ENCODE measurements at places on chromosomes 2 and 18.

DNA sequence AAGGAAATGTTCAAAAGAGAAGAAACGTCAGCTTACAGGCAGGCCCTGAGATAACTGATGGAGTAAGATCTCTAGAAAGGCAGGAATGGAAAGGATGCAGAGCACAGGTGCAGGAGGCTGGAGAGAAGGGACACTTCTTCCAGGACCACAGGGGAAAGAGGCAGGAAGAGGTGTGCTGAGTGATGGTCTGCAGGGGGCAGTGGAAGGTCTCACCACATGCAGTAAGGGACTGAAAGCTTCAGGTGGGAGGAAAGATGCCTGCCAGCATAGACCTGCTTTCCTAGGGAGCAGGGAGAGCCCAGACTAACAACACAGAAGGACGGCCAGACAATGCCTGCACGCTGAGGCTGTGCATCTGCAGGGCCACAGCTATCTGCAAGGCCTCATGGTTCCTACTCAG lies 156.8 kb downstream of the L3MBTL4 start:
- no peak for DNase-seq

DNA sequence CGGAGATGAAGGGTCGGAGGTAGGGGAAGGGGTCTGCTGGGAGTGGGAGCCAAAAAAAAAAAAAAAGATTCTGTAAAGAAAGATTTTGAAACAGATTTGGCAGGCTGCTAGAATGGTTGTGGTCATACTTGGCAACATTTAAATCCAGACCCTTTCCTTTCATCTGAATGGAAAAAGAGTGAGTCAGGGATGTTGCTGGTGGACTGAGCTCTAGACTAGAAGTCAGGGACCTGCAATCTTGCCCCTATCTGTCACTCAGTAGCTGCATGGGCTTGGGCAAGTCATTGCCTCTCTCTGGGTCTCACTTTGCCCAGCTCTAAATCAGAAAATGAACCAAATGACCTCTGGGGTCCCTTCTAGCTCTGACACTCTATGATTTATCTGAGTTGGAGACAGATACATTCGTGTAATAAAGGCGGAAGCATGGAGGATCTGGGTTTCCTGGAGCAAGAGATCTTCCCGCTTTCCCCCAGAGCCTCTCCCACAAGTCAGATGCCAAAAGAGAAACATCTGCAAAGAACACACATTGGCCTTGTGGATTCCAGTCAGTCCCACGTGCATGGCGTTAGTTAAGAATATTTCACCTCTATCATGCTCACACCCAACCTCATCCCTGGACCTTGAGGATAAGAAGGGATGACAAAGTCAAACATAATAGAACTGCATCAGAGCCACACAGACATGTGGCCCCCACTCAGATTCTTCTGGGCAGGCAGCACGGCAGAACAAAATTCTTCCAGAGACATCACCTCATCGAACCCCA lies 58.5 kb downstream of the ADD2 start:
- no peak for DNase-seq

- no peak for DNase-seq
Measured at GRCh38 chr2:56648802-56649201, 465.0 kb downstream of the CCDC85A start.

GRCh38 chr18:29080946-29081345 lies 904.0 kb upstream of the CDH2 start:
- DNase-seq = no peak

DNA sequence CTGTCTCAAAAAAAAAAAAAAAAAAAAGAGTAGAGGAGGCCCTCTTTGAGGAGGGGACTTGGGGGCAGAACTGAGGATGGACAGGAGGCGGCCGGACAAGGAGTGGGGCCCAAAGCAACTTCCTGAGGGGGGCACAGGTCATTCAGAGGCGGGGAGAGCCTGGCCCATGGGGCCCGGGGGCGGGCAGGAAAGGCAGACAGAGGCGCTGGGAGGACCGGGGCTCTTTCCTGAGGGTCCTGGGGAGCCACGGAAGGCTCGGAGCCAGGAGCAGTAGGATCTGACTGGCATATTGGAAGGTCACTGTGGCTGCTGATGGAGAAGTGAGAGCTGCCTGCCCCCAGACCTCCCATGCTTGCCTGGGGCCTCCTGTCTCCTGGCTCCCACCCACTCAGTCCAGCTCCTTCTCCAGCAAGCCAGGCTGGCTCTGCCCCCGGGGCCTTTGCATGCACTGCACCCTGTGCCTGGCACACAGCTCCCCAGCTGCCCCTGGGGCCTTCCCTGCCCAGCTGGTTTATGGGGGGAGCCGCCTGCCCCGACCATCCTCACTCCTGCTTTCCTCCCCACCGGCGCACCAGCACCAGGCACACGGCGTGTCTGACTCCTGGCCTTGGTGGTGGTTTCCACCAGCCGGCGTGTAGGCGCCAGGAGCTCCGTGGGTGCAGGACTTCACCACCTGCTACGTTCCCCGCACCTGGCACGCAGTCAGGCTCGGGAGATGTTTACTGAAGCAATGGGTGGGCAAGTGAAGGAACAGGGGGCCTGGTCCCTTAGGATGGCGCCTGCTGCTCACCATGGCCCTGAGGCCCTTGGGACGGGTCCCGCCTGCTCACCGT lies 5.6 kb downstream of the ESPNL start:
- no peak for DNase-seq

DNA sequence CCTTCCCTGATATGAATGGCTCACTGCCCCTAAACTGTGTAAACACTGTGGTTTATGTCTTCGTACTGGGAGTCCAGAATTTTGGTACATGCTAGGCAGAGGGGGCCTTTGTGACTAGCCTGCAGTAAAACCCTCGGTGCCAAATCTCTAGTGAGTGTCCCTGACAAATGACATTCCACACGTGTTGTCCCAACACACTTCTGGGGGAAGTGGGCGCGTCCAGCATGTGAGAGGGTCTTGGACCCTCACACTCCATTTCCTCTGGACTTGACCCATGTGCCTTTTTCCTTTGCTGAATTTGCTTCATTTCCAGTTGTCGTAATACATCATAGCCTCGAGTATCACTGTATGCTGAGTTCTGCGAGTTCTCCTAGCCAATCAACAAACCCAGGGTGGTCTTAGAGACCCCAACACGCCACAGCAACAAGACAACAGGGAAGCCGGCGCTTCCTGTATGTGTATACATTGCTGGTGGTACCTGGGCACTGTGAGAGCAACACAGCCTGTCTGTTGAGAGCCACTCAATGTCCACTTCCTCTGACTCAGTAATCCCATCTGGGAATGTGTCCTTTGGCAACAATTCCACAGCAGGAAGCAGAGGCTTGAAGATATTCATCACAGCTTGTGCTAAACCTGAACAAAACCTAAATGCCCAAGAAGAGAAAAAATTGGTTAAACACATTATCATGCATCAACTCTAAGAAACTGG lies 26.9 kb upstream of the SLC66A3 start:
- no peak for DNase-seq

DNA sequence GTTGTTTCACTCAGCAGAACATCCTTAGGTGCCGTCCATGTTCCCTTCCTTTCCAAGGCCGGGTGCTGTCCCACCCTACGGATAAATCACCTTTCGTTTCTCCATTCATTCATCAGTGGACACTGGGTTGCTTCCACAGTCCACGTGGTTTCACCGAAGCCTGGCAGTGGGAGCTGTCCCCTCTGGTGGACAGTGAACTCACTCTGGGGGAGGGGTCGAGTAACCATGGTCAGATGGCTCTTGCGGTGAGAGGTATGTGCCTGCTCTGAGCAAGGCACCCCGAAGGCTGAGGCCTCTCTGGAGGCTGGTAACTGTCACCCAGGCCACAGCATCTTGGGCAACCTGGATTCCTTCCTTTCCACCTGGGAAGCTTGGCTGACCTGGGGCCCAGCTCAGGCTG lies 61.5 kb upstream of the TWIST2 start:
- no peak for DNase-seq

DNA sequence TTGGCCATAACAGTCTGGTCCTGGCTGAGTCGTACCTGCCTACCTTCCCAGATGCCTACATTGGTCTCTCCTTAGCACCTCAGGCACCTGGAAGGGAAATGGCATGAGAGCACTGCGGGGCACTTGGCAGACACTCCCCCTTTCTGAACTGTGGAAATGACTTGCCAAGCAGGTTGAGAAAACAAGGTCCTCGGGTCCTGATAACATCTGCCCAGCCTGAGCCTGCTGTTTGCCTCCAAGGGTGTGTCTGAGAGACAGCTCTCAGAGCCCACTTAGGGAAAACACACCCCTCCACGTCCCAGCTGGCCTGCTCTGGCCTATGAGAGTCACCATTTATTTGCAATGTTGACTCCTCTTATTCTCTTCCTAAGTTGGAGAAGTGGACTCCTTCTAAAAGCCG lies 10.5 kb downstream of the FAM110C start:
- no peak for DNase-seq

- DNase-seq = no peak
Measured at GRCh38 chr2:20476950-20477349, 30.1 kb downstream of the RHOB start.

- DNase-seq = no peak
Measured at GRCh38 chr18:48036641-48037421, 106.4 kb upstream of the SMAD2 start.

Measured in RPMI8226 (cell line).